Gastrocnemius medialis (tissue), 4 donors: ENCODE measurements at places on chromosomes 1 and 21. TPM values are rescaled to one million over a fixed set of nuclear protein-coding genes. Genes with fewer than 3 reads are reported as not detected.

Gene C1orf159
- 6.4 TPM for total RNA-seq

Gene OR2T35
- not detected for total RNA-seq

Gene S1PR1
- 47.3 TPM for total RNA-seq

Gene NT5C1A
- total RNA-seq, result 73.3 TPM

Gene ACKR1
- 20.9 TPM for total RNA-seq

Gene COL16A1
- total RNA-seq, result 5.5 TPM

Gene PSMA5
- 63.5 TPM for total RNA-seq

Gene STUM
- total RNA-seq, result 0.95 TPM

Gene OR2M4
- not detected for total RNA-seq

Gene TTC39A
- 12.0 TPM for total RNA-seq

Gene RCSD1
- 7.2 TPM for total RNA-seq

Gene MRPL37
- 91.6 TPM for total RNA-seq

Gene IL20
- not detected for total RNA-seq

Gene KCNK1
- total RNA-seq, result not detected

Gene PBX1
- 27.5 TPM for total RNA-seq

Gene SELL
- total RNA-seq, result not detected

Gene MXRA8
- total RNA-seq, result 41.9 TPM

Gene G0S2
- 46.8 TPM for total RNA-seq

Gene ASCL5
- not detected for total RNA-seq

Gene TSPAN2
- total RNA-seq, result 2.6 TPM

Gene TRIM17
- total RNA-seq, result not detected

Gene CFAP74
- not detected for total RNA-seq

Gene TRABD2B
- total RNA-seq, result 0.11 TPM

Gene SELENBP1
- total RNA-seq, result 36.9 TPM

Gene ZNF648
- total RNA-seq, result 0.38 TPM

Gene PM20D1
- total RNA-seq, result not detected

Gene ETV3L
- not detected for total RNA-seq

Gene ZNHIT6
- total RNA-seq, result 11.4 TPM

Gene CD1C
- not detected for total RNA-seq

Gene RSRP1
- 12.7 TPM for total RNA-seq

Gene AGTRAP
- total RNA-seq, result 123 TPM

Gene CA6
- not detected for total RNA-seq

Gene LIPI
- total RNA-seq, result not detected

Gene GPR37L1
- total RNA-seq, result not detected
